Temporal lobe (tissue), 4 donors: ENCODE measurements at places on chromosomes 11 and 22. TPM values are rescaled to one million over a fixed set of nuclear protein-coding genes. Genes with fewer than 3 reads are reported as not detected.

SLC22A6 gene
- 5.7 TPM for total RNA-seq

DPAGT1 gene
- 10.6 TPM for total RNA-seq

BTBD10 gene
- 136 TPM for total RNA-seq

BIK gene
- not detected for total RNA-seq

GAB4 gene
- total RNA-seq = not detected

NELL1 gene
- 36.6 TPM for total RNA-seq

KRTAP5-10 gene
- not detected for total RNA-seq

KRTAP5-1 gene
- total RNA-seq = not detected

CD248 gene
- 3.2 TPM for total RNA-seq

TENM4 gene
- total RNA-seq = 80.6 TPM

MPPED2 gene
- 65.6 TPM for total RNA-seq

CBX6 gene
- total RNA-seq = 21.9 TPM

WT1 gene
- not detected for total RNA-seq

PKNOX2 gene
- total RNA-seq = 5.4 TPM

LAYN gene
- total RNA-seq = 4.2 TPM

OR5B3 gene
- not detected for total RNA-seq

PARVG gene
- total RNA-seq = 1.5 TPM

SLC22A9 gene
- under 0.01 TPM for total RNA-seq

RFPL3 gene
- total RNA-seq = not detected

ZNF214 gene
- 10.1 TPM for total RNA-seq

PSMD13 gene
- total RNA-seq = 73.0 TPM

YAP1 gene
- 17.2 TPM for total RNA-seq

ADAMTS15 gene
- 2.5 TPM for total RNA-seq

CRYBB3 gene
- not detected for total RNA-seq

LDLRAD3 gene
- 36.4 TPM for total RNA-seq

APOA4 gene
- total RNA-seq = not detected

ALX4 gene
- 0.98 TPM for total RNA-seq

INPP5J gene
- total RNA-seq = 2.5 TPM

SMIM35 gene
- not detected for total RNA-seq

C11orf16 gene
- total RNA-seq = 0.25 TPM

CSNK2A3 gene
- total RNA-seq = 2.5 TPM

OR4C16 gene
- total RNA-seq = not detected

LYVE1 gene
- total RNA-seq = 4.9 TPM

SCGB1C1 gene
- not detected for total RNA-seq
